ENCODE measurements at places on chromosomes 4 and X. TPM values are rescaled to one million over a fixed set of nuclear protein-coding genes. Genes with fewer than 3 reads are reported as not detected.

The HHIP gene
- 1.4 TPM for total RNA-seq

The TMEM150C gene
- 0.44 TPM for total RNA-seq

The GPR82 gene
- not detected for total RNA-seq

The PHEX gene
- total RNA-seq: 1.00 TPM

The CDKL5 gene
- 5.5 TPM for total RNA-seq

The XPNPEP2 gene
- total RNA-seq: 0.25 TPM

The CCKAR gene
- total RNA-seq: not detected

The ZMYM3 gene
- total RNA-seq: 12.0 TPM

The CLDN24 gene
- total RNA-seq: not detected

The P2RY10 gene
- total RNA-seq: not detected

The MAGEE1 gene
- total RNA-seq: 1.6 TPM

The PCDH7 gene
- total RNA-seq: 81.9 TPM

The IL2 gene
- not detected for total RNA-seq

The TKTL2 gene
- not detected for total RNA-seq

The CLDN22 gene
- not detected for total RNA-seq

The SH3RF1 gene
- 31.9 TPM for total RNA-seq

The HSFX4 gene
- not detected for total RNA-seq

The IL21 gene
- not detected for total RNA-seq

Data from uterine smooth muscle cell (primary cell).